ENCODE measurements at places on chromosomes 11 and 22.

GRCh38 chr11:121441521-121441920 lies 10.6 kb upstream of the SORL1 start:
- DNase-seq, result no peak

GRCh38 chr11:126313826-126314225 lies 10.0 kb downstream of the DCPS start:
- no peak for DNase-seq

DNA sequence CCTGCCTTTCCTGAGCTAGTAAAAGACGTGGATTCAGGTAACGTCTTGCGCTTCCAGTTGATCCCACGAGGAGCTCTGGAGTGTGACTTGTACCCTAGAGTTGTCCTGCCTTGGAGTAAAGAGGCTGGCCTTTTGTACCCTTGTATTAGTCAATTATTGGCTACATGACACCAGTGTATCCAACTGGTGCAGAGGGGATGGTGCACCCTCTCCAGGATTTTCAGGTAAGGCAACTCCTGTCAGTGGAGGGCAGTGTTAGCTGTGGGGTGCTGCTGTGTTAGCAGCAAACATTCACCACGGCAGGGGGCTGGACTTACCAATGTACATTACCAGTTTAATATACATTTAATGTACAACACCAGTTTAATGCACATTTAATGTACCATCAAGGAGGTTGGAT lies 233.5 kb downstream of the MIAT start:
- DNase-seq, result no peak

- no peak for DNase-seq
Observed at GRCh38 chr11:11218629-11218986, 134.4 kb downstream of the CSNK2A3 start.

GRCh38 chr11:2748061-2748813 lies 48.4 kb upstream of the KCNQ1OT1 start:
- no peak for DNase-seq

All from DMS79 treated with DMSO at 0.1 percent for 48 hours (cell line).